Activated T-cell treated with anti-CD3 and anti-CD28 coated beads, Interleukin-2, amount 50 U/mL, for 48 hours (primary cell): ENCODE measurements at places on chromosomes 12 and 14.

GRCh38 chr12:19131025-19131444 lies 1.5 kb downstream of the PLEKHA5 start:
- no peak for DNase-seq

GRCh38 chr14:50333014-50333509 lies 20.9 kb downstream of the DMAC2L start:
- DNase-seq = no peak

DNA sequence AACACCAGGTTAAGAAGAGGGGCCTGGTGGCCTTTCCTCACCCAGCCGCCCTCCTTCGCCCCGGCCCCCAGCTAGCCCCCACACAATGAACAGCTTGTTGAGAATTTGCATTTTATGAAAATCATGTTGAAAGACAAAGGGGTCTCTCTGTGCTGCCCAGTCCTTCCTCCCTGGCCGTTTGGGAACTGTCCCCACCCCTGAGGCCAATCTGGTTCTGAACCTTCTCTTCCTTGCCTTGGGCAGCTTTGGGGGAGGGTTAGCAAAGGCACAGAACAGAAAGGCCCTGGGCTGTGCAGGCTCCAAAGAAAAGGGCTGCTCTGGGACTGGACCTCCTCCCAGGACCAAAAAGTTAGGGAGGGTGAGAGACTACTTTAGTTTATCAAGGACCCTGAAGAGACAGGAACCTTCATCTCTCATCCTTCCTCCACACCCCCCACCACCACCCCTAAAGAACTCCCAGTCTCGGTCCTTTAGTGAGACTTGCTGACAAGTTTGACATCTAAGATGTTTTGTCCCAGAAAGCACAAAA lies 1.3 kb downstream of the TAMALIN start:
- DNase-seq = no peak

DNA sequence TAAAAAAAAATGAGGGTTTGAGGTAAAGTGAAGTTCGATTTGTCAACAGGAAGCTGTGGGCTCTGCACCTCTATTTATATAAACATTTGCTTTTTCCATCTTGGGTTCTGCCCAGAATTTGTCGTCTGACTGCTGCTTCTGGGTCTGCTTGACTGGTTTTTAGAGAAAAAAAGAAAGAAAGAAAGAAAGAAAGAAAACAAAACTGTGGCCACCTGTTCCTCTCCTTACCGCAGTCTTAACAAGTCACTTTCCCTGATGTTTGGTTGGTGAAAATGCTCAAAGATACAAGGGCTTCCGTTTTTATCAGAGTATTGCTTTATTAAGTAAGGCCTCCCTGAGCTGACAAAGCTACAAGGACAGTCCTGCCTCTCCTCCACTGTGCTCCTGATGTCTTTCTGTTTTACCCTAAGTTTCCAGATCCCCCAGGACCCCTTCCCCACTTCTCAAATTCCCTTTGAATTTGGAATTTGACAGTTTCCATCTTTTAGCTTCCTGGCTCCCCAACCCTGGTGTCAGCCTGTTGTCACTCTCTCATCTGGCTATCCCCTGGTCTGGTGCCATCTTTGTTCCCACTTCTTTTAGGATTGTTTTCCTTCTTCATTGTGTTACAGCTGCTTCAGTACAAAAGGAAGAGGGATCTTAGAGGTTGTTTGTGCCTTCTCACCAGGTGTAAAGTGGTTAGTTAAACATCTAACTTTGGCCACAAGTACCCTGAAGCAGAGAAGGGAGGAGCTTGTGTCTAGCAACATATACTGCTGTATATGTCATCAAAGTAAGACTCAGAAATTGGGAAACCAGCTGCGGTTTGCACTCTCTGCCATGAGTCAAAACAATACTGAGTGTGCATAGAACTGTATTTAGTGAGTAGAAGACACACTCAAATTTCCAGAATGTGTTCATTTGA lies 18.0 kb downstream of the MFAP5 start:
- peak; percentile 73 for DNase-seq

- DNase-seq = no peak
Measured at GRCh38 chr12:80226576-80226975, 127.2 kb downstream of the OTOGL start.

DNA sequence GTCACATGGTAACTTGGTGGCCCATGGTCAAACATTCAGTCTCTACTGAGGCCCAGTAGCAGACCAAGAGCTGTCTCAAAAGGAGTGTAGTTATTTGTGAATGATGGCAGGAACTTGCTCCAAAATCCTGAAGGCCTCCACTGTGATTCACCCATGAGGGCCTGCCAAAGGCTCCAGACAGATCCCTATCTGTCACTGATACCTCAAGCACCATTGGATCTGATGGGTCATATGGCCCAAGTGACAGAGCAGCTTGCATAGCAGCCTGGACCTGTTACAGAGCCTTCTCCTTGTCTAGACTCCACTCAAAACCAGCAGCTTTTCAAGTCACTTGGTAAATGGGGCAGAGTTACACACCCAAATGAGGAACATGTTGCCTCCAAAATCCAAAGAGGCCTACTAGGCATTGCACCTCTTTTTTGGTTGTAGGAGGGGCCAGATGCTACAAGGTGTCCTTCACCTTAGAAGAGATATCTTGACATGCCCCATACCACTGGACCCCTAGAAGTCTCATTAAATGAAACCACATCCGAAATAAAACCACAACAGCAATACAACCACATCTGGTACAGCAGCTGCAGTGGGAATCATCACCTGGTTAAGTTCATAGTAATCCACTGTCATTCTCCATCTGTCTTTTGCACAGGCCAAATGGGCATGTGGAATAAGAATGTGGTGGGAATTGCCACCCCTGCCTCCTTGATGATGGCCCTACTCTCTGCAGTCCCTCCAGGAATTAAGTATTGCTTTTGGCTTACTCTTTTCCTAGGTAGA lies 150.4 kb upstream of the MAX start:
- DNase-seq = no peak

- peak; percentile 32 for DNase-seq
Measured at GRCh38 chr14:33475623-33476022, 475.3 kb downstream of the EGLN3 start.

DNA sequence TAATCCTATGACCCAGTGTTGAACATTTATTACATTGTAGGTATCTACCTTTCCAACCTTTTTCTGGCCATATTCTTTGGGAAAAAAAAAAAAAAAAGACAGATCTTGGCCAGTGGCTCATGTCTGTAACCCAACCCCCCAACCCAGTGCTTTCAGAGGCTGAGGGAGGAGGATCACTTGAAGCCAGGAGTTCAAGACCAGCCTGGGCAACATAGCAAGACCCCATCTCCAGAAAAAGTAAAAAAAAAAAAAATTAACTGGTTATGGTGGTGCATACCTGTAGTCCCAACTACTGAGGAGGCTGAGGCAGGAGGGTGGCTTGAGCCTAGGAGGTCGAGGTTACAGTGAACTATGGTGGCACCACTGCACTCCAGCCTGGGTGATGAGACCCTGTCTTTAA lies 58.1 kb downstream of the ACACB start:
- DNase-seq = no peak

- no peak for DNase-seq
Measured at GRCh38 chr14:58109744-58110143, 42.3 kb downstream of the ARMH4 start.

DNA sequence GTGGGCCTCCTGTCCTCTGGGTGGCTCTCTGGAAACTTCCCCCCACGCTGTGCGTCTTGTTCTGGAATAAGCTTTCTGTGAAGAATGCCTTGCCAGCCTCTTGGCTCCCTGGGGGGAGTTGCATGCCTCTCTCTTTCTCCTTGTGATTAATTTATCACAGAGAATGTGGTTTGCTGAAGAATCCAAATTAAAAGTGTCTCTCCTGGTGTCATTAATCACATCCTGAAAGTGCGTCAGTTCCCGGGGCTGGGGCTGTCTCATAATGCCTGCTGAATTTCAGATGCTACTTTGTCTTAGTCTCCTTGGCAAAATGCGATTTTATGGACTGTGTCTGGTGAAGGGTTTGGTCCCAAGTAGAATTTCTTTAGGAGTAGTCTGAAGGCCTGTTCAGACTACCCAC lies 787.7 kb upstream of the TMEM132C start:
- DNase-seq = no peak

DNA sequence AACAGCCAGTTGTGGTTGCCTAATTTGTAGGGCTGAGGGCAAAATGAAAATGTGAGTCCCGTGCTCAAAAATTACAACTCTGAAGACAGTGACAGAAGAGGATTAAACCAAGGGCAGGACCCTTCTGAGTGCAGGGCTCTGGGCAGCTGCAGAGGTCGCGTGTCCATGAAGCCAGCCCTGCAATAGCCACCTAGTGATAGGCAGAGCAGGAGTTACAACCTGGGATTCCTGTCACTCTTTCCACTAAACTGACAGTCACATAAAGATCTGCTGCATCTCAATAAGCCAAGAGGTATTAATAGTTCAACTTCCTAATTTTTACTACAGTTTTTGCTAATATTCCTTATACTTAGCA lies 94.1 kb downstream of the SLC2A13 start:
- no peak for DNase-seq

GRCh38 chr14:102629808-102630350 lies 37.4 kb downstream of the RCOR1 start:
- DNase-seq = no peak

DNA sequence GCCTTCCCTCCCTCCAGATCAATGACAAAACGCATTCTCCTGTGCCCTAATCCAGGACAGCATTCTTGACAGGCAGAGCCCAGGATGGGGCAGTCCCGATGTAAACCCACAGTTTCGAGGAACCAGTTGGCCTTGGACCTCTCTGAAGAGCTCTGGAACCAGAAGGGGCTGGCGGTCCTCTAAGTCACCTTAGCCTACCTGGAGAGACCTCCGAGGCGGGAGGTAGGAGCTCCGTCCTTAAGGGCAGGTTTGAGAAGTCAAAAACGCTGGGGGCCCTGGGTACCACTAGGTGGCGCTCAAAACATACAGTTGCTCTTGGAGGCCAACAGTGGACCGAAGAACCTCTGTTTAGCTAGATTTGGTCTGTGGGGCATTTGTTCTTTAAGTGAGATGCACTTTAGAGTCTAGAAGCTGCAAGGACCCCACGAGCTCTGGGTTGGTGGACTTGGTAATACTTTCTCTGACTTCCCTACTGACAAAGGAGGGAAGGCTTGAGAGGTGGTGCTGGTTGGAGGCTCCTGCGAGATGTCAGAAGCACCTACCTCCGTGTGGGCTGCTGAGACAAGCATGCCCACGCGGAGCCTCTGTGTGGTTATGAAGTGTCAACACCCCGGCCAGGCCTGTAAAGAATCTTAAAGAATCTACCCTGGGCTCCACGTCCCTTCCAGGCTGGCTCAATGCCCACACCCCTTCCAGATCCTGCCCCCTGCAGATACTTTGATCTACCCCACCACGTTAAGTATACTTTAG lies 74.8 kb upstream of the CHST11 start:
- peak; percentile 89 for DNase-seq

GRCh38 chr12:28570811-28571210 lies 380.6 kb downstream of the CCDC91 start:
- no peak for DNase-seq

DNA sequence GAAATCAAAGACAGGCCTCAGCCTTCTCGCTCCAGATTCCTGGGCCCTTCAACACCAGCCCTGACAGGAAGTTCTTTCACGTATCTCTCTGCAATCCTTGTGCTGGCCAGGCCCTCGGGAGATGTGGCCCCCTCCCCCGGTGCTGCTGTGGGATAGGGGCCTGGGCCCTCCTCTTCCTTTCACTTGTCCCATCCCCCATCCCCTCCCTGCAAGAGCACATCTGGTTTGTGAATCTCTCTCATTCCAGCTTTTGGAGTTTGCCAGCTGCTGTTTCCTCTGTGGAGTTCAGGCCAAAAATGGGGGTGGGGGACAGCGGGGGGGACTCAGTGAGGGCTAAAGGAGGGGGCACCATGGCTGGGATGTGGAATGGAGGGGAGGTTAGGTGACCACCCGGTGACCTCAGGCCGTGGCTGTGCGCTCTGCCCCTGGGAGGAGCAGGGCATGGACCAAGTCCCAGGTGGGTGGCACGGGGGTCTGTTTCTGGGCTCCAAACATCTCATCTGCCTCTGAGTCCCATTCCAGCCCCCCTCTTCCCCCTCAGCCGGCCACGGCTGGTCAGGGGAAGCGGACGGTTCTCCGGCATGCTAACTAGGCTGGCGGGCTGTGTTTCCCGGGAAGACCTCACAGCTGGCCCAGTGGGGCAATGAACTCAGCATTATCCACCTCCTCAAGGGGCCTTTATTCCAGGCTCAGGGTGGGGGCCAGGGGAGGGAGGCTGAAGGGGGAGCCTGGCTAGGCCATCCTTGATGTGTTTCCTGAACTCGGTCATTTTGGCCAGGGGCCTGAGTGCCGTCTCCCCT lies 7.4 kb downstream of the LRP1 start:
- DNase-seq = no peak

- DNase-seq = no peak
Measured at GRCh38 chr12:55797068-55797467, 20.5 kb downstream of the SARNP start.

- no peak for DNase-seq
Measured at GRCh38 chr12:52149651-52150241, 42.1 kb downstream of the KRT80 start.
